NCI-H1048 (cell line): ENCODE measurements at places on chromosomes 12 and 14.

DNA sequence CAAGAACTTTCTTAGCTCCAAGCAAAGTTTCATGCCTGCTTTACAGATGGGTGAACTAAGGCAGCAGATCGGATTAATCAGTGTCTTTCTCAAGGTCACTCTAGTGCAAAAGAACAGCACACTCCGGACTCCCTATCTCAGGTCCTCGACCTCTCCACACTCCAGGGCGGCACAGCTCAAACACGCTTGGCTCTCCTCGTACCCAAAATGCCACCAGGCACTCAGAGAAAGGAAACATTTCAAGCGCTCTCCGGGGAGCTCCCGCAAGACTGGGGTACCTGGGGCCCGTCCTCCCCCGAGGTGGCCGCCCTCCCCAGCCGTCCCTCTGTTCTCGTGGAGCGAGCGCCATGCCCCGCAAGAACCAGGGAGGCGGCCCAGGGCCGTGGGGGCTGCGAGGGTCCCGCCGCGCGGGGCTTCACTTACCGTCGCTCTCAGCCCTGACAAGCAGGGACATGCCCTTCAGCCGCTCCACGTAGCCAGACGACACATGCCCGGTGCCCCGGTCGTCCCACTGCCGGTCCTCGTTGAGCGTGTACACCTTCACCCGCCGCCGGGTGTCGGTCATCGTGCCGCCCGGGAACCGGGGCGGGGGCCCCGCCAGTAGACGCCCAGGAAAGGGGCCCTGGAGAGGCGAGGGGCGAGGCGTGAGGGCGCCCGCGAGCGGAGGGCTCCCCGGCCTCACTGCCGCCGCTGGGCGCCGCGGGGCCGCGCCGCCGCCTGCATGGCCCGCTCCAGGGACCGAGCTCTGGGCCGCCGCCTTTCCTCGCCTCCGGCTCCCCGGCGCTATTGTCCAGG is 830 bp downstream of the PPP4R3A start:
- DNase-seq, result no peak

DNA sequence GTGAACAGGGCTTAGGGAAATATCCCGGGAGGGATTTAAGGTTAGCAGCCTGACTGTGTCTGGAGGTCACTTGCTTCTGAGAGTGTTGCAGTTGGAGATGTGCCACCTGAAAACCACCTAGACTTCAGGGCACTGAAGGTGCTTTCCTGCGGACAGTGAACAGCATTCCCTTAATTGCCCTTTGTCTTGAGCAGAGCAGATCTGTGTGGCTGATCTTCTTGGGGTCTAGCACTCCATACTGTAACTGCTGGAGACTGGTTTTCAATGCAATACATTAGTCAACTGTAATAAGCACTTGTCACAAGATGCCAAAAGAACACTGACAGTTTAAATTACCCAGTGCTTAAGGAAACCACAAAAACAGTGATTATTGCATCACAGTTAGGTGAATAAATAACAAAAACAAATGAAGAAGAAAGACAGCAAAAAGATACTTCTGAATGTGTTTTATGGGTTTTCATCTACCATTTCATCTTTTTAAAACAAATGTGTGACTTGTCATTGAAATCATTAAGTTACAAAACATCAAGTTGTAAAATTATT is 111.8 kb downstream of the PRIMA1 start:
- no peak for DNase-seq

DNA sequence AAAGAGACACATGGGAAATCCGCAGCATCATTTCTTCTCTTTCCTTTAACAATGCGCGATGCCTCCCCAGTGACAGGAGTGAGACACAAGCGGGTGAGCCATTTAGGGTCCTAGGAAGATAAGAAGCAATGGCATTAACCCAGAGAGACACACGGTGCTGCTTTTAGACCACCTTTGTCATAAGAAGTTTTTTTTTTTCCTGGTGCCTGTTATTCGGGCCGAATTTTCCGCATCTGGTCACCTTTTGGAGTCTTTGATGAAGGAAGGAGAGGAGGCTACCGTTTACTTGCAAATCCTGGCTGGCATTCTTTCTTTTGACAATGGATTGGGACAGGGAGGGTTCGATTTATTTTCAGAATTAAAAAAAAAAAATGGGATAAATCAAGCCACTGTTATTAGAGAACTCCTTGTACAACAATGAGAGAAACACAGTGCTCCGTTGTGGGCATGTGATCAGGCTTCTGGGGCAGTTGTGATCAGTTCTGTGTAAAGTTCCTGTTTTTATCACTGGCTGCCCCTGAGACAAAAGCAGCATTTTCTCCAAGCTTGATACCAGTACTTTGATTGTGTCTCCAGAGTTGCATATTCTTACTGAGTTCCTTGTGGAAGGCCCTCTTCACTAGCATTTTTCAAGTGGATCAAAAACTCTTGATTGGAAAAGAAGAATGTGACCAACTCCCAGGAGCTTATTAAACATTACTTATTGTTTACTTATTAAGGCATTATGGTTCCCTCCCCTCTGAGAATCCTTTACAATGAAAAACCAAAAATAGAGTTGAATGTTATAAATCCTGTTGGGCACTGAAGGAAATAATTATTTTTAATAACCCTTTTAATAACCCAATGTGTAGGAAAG is 1.1 kb downstream of the DIP2B start:
- no peak for DNase-seq

- no peak for DNase-seq
Observed at GRCh38 chr12:19462406-19462805, 23.1 kb downstream of the AEBP2 start.

- no peak for DNase-seq
Observed at GRCh38 chr14:20811986-20812975, 9.6 kb upstream of the RNASE1 start.

DNA sequence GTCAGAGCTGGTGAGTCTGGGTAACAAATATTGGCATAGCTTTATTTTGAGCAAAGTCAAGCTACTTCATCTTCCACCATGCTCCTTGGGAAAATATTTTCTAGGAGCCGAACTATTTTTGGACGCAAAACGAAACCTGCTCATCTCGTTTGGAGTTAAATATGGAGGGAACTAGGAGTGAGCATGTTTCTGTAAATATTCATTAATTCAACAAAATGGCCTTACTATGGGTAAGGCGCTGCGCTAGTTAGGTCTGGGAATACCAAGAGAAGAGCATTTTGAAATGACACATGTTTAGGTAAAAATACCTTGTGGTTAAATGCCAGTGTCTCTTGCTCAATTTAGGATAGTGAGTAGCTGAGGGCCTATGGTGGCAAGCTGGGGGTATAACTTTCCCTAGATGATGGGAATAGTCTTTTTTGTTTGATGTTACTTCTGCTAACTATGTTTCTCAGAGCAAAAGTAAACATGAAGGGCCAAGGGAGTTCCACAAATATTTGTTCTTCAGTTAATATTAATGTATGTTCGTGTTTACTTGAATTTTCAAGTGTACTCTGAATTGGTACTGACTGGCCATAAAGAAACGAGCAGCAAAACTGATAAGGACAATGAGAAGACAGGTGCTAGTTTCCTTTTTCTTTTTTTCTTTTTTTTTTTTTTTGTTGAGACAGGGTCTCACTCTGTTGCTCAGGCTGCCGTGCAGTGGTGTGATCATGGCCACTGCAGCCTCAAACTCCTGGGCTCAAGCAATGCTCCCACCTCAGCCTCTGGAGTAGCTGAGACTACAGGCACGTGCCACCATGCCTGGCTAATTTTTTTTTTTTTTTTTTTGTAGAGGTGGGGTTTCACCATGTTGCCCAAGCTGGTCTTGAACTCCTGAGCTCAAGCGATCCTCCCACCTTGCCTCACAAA is 77.7 kb downstream of the MAP1LC3B2 start:
- DNase-seq, result no peak

DNA sequence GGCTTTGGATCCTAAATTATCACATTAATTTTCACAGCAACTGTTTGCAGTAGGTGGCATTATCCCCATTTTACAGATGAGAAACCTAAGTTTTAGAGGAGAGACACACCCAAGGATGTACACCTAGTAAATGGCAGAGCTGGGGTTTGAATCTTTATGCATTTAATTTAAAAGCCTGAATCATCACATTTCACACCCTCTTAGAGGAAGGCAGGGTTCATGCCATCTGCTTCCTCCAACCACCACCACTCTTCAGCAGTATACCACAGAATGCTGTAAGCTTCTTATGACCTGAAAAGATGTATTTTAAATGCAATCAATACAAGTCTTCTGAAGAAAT is 90.3 kb downstream of the CRADD start:
- DNase-seq, result no peak

GRCh38 chr12:106416273-106416672 is 58.7 kb downstream of the POLR3B start:
- DNase-seq, result no peak

DNA sequence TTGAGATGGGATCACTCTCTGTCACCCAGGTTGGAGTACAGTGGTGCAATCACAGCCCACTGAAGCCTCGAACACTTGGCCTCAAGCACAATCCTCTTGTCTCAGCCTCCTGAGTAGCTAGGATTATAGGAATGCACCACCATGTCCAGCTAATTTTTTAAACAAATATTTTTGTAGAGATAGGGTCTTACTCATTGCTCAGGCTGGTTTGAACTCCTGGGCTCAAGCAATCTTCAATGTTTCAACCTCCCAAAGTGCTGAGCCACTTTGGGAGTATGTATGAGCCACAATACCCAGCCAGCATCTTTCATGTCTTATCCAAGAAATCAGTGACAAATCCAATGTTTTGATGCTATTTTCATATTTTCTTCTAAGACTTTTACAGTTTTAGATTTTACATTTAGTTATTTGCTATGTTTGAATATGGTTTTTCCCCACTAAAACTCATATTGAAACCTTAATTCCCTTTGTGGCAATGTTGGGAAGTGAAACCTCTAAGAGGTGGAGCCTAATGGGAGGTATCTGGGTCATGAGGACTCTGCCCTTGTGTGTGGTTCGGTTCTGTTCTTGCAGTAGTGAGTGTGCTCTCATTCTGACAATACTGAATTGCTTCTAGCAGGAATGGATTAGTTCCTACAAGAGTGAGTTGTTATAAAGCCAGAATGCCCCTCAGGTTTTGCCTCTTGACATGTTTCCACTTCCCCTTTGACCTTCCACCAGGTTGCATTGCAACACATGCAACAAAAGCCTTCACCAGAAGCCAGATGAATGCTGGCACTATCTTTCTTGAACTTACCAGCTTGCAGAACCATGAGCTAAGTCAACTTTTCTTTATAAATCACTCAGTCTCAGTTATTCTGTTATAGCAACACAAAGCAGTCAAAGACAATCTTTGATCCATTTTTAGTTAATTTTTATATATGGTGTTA is 80.8 kb upstream of the AMIGO2 start:
- no peak for DNase-seq

DNA sequence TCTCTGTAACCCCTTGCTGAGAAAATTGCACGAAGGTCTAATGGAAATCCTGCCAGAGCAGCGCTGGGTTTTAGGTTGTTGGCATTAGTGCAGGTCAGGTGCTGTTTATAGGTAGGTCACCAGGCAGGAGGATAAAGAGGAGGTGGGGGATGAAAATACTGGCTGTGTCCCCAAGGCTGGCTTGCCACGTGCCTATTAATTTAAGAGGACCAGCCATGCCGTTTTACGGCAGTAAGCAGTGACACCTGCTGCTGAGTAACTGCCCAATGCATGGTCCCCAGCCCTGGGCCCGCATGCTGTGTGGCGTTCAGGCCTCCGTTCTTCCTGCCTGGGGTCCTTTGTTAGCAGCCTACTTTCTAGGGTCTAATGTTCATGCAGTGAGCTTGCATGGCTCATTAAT is 67.2 kb downstream of the WDR20 start:
- no peak for DNase-seq

- DNase-seq, result no peak
Observed at GRCh38 chr12:31321897-31322228, 4.1 kb downstream of the SINHCAF start.

DNA sequence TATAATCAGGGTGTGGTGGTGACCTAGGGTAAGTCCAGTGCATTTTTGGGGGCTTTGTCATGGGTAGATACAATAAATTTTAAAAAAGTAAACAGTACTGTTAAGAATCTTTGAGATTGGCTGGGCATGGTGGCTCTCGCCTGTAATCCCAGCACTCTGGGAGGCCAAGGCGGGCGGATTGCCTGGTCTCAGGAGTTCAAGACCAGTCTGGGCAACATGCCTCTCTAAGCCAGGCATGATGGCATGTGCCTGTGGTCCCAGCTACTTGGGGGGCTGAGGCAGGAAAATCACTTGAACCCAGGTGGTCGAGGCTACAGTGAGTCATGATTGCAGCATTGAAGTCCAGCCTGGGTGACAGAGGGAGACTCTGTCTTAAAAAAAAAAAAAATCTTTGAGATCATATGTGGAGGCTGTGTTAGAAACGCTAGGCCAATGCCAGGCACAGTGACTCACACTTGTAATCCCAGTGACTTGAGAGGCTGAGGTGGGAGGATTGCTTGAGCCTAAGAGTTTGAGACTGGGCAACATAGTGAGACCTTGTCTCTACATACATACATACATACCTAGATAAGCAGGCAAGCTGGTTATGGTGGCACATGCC is 67.7 kb downstream of the PRKCH start:
- no peak for DNase-seq

DNA sequence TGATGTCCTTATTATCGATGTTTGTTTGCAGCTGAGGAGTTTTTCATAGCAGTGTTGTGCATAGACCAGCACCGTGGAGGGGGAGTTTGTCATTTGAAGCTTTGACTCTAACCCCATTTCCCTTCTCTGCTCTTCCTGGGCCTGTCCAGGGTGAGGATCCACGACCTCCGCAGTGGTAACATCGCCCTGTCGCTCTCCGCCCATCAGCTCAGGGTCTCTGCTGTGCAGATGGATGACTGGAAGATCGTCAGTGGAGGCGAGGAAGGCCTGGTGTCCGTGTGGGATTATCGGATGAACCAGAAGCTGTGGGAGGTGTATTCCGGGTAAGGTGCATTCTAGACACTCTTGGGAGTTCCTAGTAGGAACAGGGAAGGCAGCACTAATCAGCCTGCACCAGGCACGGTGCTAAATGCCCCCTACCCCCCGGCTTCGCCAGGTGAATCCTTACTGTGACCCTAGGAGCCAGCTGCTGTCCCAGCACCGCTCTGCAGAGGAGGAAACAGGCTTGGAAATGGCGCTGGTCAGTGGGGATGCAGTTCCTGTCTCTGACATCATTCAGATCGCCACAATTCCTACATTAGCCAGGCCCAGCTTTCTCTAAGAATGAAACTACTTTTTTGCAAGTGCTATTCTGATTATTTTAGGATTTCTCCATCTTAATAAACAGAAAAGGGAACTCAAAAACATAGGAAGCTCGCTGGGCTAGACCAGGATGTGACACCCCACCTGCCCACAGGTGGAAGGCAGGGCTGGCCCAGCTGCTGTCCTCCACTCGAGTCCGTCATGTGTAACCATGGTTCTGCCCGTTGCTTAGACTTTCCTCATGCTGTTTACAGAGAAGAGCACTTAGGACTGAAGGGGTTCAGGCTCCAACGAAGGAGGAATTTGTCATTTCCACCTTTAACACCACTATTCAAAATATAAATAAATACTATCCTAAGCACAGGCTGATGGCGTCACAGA is 74.9 kb downstream of the TESC start:
- no peak for DNase-seq

- DNase-seq, result no peak
Observed at GRCh38 chr14:33676135-33676566, 274.7 kb downstream of the EGLN3 start.

DNA sequence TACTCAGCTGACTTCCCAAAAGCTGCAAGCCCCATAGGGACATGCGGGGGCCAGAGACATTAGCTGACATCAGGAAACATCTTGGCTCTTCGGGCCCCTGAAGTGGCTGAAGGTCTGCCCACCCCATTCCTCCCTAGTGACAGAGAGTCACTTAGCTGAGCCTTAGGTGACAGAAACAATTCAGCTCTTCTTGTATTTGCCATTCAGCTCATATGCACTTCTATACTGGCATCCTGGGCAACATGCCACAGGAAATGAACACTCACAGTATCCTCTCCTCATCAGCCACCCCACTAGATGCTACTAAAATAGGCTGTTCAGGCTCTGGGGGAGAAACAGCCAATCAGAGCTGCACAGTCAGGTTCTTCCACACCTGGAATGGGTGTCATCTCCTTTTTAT is 3.4 kb downstream of the DCTN2 start:
- no peak for DNase-seq
